ENCODE measurements at places on chromosomes 13 and 19.

GRCh38 chr19:28396287-28396831, 816.6 kb downstream of the UQCRFS1 start:
- no peak for DNase-seq

GRCh38 chr19:2374808-2375207, 14.7 kb downstream of the TMPRSS9 start:
- DNase-seq: no peak

DNA sequence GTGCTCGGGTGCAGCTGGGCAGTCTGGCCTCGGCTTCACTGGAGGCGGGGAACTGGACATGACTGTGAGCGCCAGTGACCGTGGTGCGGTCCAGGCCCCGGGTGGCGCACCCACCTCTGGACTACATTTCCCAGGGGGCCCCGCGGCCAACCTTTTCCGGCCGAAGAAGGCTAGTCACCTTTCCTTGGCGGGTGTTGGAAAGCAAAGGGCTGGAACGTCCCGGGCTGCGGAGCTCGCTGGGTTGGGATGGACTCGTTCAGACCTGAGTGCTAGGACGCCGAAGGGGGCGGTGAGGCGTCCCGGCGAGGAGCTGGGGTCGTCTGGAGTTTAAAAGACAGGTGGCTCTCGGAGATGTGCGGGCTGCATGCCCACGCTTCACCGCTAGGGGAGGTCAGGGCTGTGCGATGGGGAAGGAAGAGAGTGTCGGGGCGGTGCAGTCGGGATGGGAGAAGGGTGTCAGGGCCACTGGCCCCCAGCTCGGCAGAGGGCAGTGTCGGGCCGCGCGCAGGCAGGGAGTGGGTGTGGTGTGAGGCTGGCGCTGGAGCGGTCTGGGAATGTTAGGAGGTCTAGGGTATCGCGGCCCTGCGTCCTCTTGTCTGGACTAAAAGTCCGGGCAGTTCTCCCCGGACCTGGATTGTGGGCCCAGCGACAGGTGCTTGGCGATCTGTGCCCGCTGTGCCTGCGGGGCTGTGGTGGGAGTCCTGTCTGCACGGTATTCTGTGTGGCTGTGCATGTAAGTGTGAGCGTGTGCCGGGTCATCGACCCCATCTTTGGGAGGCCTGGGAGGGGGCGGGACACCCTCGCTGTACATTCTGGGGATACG, 57.1 kb downstream of the ZNF568 start:
- DNase-seq: peak; percentile 11

GRCh38 chr19:40415768-40416167, 2.6 kb upstream of the PRX start:
- no peak for DNase-seq

DNA sequence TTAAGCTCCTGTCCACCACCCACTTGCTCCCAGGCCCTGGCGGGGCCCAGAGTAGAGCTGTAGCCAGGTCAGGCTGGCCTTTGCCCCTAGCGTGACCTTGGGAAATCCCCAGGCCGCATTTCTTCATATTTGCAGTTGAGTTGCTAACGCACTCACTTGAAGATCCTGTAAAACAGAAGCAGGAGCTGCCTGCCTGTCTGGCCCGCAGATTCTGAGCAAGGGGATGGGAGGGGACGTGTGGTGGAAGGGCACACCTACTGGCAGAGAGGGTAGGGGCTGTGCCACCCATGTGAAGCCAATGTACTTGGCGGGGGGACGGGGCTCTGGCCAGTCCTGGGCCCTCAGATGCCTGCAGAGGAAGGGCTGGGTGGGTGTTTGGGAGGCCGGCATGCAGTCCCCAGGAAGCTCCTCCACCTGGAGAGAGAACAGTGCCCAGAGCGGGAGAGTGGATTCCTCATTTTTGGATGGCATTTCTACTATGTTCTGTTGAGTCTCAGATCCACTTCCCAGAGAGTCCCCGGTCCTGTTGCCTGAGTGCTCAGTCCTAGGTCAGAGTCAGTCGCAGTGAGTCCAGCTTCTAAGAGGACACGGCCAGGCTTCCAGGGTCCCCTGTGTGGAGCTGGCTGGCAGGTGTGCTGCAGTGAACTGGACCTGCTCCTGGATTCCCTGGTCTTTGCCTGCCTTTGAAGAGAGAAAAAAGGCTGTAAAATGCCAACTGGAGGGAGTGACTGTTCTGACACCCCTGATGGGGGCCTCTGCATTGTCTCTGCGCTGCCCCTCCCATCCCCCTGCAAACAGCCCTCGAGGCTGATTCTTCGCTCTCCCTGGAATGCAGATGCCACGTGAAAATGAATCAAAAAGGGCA, 62.9 kb downstream of the GGACT start:
- no peak for DNase-seq

GRCh38 chr13:109333893-109334651, 452.3 kb downstream of the IRS2 start:
- DNase-seq: no peak

DNA sequence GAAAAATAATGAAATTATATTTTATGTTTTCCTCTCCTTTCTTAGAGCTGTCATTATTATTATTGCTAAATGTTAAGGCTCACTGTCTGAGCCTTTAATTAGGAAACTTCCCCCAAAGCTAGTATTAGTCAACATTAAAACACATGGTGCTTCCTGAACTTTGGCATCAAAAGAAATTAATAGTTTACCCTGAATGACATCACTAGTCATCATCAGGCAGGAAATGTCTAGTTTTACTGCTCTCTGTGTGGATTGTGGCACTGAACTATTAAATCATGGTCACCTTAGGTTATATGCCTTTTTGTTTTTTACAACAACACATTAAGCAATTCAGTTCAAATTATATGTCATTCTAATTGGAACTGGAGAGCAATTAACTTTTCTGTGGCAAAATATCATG, 595.5 kb downstream of the SLITRK1 start:
- DNase-seq: no peak

GRCh38 chr13:78131811-78132210, 213.2 kb upstream of the EDNRB start:
- DNase-seq: no peak

- no peak for DNase-seq
Measured at GRCh38 chr13:39760521-39760920, 105.1 kb downstream of the COG6 start.

DNA sequence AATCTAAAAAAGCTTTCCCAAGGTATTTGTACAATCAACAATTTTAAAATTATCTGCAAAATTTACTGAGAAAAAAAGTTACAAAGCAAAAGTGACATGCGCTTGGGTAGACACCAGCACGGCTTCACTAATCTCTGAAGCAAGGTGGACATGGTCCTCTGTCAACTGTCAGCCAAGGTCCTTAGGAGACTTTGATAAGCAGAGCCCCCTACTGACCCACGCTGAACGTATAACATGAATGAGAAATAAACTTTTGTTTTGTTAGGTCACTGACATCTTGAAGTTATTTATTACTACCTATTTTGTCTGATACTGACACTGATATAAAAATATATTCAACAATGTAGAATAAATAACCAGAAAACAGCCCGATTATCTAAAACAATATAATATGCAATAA, 100.7 kb upstream of the OBI1 start:
- no peak for DNase-seq

DNA sequence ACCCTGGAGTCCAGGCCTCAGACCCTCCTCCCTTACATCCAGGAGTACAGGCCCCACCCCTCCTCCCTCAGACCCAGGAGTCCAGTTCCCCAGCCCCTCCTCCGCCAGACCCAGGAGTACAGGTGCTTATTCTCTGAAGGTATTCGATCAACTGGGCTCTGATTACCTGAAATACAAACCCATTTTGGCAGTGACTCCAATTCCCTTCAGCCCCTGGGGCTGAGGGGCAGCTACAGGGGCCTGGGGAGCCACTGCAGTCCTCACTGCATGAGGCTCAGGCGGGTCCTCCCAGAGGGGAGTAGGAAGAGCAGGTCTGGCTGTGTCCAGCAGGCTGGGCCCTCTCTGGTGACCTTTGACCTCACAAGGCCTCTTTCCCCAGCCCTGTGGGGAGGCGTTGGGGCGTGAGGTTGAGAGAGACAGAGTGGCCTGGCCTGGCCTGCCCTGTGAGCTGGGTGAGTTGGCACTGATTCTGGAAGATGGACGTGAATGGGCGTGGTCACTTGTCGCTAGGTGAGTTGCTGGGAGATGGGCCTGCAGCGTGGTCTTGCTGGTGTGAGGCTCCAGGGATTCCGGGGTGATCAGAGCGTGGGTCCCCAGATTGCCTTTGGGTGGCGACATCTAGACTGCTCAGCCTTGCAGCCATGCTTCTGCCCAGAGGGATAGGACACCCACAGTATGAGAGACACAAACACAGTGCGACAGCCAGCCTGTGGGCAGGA, 3.1 kb downstream of the BCAT2 start:
- no peak for DNase-seq

GRCh38 chr19:4102339-4103079, 21.4 kb downstream of the MAP2K2 start:
- no peak for DNase-seq

GRCh38 chr19:8616861-8617260, 6.3 kb upstream of the ADAMTS10 start:
- DNase-seq: no peak

DNA sequence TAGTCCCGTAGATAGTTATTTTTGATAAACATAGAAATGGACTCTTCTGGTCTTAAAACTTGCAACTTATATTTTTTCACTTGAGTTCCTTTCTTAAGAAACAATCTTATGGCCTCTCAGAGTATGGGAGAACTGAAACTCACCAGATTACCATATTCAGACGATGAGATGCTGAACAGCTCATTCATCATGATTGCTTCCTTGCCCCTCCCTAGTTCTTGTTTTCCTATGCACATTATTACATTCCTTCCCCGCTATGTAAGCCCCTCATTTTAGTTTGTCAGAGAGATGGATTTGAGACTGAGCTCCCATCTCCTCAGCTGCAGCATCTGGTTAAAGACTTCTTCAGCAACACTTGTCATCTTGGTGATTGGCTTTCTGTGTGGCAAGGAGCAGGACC, 158.5 kb downstream of the SLITRK6 start:
- DNase-seq: no peak

- no peak for DNase-seq
Measured at GRCh38 chr13:28590461-28590860, 68.5 kb upstream of the POMP start.

DNA sequence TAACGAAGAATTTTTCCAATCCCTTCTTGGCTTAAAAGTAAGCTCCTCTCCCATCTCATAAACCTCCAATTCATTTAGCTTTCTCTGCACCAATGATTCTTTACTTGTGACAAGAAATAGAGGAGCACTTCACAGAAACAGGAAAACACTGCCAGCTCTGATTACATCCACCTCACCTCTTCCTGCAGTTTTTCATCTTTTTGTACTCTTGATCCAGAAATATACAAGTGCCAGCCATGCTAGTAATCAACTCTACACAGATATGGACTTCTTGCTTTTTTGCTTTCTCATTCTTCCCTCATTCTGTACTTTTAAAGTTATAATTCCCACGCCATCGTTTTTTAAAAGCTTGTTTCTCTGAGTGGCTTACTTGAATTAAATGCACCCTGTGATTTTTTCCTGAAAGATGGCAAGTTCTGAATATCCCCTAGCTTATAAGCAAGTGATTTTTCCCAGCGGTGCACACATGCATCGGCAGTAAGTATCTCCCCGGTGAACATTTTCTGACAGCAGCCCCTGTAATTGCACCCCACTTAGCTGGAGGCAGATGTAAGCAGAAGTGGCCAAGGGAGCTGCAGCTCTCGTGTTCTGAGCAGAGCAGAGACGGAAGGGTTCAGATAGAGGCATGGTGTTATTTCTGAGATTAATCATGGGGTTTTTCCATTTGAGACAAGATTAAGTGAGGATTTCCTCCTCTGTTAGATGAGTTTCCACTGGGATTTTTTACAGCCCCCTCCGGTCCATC, 340.7 kb downstream of the SLC7A1 start:
- DNase-seq: no peak

DNA sequence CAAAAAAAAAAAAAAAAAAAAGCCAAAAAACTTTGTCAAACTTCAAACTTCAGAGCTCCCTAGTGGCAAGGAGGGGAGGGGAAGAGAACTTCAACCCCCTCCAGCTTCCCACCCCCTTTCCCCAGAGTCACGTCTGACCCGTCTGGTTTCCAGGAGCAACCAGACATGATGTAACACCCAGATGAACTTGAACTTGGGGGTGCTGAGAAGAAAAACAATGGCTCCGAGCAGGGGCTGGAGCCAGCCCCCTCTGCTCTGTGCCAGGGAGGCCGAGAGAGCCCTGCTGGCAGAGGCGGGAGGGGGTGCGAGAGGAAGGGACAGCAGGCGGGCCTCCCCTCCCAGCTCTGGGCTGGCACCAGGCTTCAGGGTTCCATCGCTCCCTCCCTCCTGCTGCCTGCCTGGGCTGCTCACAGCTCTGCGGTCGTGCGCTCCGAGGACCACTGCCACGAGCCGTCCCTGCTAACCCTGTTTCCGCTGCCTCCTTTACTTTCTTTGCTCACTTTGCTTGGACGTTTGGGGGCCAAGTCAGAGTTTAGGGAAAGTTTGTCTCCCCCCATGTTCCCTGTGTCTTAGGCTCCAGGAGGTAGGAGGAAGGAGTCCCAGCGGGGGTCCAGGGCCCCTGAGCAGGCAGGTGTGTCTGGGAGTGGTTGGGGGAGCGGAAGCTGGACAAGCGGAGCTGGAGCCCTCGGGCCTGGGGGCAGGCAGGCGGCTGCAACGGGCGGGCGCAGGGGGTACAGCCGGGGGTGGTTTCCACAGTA, 11.1 kb downstream of the LYL1 start:
- peak; percentile 80 for DNase-seq

Data from AG09309 (cell line).